ENCODE measurements at places on chromosomes 16 and 17.

DNA sequence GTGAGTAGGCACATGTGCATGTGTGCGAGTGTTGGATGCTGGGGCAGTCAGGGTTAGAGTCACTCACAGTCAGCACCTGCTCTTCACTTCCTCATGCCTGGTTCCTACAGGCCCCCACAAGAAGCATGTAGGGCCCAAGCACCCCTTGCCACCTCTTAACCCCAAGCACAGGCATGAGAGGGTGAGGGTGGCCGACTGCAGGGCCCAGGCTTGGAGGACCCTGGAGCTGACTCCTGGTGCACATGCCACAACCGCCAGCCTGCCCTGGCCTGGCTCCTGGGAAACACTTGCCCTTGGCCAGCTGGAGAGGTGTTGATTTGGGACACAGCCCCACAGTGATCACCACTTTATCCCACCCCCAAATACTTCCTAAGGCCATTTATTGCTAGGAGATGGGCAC lies 16.9 kb upstream of the CDRT15L2 start:
- DNase-seq, result no peak

- DNase-seq, result no peak
Measured at GRCh38 chr17:27327871-27328270, 34.0 kb downstream of the WSB1 start.

GRCh38 chr17:13003454-13003851 lies 14.4 kb downstream of the ELAC2 start:
- no peak for DNase-seq

DNA sequence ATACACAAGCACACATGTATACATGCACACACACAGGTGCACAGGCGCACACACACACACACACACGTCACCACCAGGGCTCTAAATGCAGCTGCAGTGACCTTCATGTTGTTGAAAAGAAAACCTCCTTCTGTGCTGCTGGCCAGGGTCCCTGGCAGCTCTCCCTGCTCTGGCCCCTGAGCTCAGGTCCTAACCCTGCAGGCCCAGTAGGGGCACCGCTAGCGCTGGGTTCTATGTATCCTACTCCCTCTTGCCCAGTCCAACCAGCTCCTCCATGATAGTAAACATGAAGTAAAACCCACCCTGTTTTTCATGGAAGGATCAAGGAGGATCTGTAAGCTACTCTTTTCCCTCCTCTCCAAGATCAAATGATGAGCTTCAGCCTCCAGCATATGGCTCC lies 172.8 kb downstream of the RBFOX3 start:
- DNase-seq, result no peak

DNA sequence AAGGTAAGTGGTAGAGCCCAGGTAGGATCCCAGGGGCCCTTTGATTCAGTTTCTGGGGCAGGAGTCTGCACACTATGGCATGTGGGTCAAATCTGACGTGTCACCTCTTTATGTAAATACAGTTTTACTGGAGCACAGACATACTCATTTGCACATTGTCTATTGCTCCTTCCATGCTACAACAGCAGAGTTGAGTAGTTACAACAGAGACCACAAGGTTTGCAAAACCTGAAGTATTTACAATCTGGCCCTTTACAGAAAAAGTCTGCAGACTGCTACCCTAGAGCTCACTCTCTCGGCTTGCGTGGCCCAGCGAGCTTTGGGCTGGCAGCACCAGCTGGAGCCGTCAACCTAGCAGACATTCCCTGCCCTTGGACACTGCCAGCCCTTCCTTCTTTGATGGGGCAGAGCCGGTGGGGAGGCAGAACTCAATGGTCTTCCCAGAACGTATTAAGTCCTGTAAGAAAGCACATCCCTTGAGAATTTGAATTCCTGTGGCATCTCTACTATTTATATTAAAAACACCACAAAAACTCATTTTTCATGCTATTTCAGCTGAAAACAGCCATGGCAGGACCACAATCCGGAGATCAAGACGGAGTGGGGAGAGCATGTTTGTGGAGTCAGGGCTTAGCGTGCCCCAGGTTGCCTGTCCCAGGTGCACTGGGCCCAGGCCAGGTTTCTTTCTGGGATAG lies 133.1 kb upstream of the NUDT7 start:
- no peak for DNase-seq

DNA sequence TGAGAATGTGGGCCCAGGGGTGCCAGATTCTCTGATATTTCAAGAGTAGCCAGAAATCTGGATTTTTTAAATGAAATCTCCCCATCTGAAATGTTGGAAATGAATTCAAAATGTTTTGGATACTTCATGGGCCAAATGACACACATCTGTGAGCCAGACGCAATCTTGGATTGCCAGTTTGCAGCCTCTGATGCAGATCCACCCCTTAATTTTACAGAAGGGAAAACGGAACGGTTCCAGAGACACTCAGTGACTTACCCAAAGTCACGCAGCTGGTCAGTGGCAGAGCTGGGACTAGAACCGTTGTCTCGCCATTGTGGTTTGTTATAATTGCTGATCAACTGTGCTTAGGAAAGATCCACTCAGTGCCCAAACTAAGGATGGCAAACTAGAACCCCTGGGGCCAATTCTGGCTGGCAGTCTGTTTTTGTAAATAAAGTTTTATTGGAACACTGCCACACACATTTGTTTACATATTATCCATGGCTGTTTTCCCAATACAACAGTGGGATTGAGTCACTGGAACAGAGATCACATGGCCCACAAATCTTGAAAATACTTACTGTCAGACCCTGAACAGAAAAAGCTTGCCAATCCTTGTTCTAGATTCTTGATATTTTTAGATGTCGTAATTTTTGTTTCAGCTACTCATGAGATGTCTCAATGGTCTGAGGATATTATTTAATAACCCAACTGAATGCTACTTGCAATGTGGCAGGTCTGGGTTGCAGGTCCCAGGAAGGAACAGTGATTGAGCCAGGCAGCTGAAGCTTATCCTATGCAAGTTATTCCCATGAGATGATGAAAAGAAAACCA lies 143.8 kb downstream of the AXIN2 start:
- DNase-seq, result no peak

- no peak for DNase-seq
Measured at GRCh38 chr16:4314532-4315185, 1.2 kb upstream of the GLIS2 start.

DNA sequence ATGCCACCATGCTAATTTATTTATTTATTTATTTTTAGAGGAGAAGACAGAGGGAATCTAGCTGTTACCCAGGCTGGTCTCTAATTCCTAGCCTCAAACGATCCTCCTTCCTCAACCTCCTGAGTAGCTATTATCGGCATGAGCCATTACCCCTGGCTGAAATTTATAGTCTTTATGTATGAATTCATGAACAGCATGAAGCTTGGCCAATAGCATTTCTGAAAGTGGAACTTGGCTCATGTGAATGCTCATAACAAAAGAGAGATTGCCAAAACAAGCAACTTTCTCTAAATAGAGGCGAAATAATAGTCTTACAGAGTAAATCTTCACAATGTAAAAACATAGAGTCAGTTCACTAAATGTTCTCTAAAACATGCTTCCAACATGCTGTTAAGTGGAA lies 30.1 kb upstream of the SMURF2 start:
- no peak for DNase-seq

GRCh38 chr16:22174642-22175041 lies 12.3 kb downstream of the SDR42E2 start:
- DNase-seq, result no peak

GRCh38 chr17:16026895-16027294 lies 27.3 kb downstream of the TTC19 start:
- DNase-seq, result no peak

GRCh38 chr17:67993153-67993997 lies 2.9 kb downstream of the C17orf58 start:
- peak; percentile 90 for DNase-seq

- no peak for DNase-seq
Measured at GRCh38 chr16:81620796-81621195, 158.3 kb upstream of the PLCG2 start.

- no peak for DNase-seq
Measured at GRCh38 chr17:64110379-64111152, 19.4 kb downstream of the ERN1 start.

DNA sequence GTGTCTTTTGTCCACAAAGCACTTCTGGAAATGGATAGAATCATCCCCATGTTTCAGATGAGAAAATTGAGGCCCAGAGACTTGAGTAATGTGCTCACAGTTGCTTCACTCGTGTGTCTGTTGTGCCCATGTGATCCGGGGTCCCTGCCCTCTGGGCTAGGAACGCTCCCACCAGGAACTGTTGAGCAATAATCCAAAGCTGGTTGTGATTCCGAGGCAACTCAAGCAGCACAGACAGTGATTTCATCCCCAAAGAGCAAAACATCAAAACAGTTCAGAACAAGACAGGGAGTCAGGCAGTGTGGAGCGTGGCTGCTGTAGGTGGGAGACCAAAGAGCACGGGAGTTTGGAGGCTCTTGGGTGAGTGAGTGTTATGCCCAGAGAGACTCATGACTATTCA lies 205.0 kb upstream of the ASIC2 start:
- DNase-seq, result no peak

GRCh38 chr17:51124640-51125503 lies 4.2 kb upstream of the SPAG9 start:
- no peak for DNase-seq

DNA sequence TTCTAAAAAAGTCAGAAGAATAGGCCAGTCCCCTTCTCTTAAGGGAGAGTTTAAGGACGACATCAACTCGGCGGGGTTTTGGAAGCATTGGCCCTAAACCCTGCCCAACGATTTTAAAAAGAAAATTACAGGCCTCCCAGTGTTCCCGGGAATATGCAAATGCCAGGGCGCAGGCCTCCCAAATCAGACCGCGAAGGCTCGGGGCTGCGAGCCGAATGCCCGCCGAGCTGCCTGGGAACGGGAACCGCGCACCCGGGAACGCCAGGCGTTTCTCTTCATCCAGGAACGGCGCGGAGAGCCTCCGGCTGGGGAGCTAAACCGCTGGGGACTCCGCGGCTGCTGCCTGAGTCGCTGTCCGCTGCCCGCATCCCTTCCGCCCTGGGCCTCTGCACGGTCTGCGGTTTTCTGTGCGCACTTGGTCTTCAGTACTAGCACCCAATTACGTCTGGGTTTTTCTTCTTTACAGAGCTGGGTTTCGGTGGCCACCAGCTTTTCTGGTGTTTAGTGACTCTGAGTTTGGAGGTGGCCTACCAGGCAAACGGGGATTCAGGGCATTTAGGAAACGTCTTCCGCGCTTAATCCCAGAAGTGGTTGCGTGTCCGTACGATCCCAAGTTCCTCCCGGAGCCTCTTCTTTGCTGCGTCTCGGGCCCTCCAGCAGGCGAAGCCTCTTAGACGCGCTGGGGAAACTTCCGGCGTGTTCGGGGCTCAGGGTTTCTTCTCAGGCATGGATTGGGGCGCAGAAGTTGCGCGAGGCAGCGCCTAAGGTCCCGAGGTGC lies 5.7 kb downstream of the IRX5 start:
- DNase-seq, result peak; percentile 70

GRCh38 chr16:228151-228851 lies 948 bp downstream of the LUC7L start:
- no peak for DNase-seq

DNA sequence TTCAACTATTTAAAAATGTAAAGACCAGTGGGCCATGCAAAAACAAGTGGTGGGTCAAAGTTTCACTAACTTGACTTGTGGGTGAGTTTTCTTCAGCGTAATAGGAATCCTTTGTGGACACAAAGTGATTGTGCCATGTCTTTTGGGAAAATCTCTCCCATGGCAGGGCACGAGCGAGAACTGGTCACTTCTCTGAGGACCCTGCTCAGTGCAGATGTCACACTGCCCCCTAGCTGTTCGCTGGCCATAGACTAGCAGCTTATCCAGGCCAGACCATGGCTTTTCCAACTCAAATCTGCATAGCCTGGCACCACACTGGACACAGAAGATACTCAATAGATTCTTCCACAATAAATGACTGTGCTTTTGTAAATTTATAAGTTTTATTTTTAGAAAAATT lies 306.0 kb upstream of the CCL2 start:
- DNase-seq, result no peak

DNA sequence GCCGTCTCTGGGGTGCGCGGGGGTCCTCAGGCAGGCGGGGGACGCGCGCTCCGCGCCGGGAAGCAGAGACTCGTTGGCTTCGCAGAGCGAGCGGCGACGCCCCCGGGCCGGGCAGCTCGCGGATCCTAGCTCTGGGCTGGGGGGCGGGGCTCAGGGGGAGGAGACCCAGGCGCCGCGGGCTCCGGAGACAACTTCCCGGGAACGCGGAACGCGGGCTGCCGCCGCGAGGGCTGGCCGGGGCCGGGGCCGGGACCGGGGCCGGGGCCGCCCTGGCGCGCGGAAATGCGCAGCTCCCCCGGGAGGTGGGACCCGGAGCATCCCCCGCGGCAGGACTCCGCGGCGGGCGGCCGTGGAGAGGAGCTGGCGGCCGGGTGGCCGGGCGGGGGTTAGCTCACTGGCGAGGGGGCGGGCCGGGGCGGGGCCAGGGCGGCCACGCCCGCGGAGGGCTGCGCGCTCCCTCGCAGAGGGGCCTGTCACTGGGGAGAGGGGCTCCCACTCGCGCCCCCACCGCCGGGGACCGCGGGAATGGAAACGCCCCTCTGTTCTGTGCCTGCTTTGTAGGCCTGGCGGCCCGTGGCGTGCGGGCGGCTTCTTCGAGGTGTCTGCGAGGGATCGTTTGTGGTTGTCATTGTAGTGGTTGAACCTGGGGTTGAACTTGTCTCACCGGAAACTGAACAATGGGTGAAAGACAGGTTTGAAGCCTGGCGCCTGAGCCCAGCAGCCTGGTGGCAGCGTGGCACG lies at the start of gene GAS7:
Gene GAS7 (minus strand): TSS at position 98 of the 741 bp plus-strand sequence.
- peak; percentile 87 for DNase-seq

DNA sequence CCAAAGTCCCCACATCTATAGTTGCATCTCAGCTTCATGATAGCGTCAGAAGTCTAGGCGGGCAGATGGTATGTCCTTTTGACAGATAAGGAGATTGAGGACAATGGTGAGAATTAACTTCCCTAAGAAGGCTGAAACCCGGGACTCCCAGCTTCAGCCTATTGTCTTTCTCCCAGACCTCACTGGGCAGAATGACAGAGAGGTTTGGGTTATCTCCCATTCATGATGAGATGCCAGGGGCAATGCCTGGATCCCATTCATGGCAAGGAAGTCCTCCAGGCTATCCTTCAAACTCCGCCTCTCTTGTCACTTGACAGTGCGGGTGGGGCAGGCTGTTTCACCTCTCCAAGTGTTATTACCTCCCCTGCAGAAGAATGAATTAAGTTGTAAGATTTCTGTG lies 100.3 kb downstream of the IRX5 start:
- no peak for DNase-seq

GRCh38 chr16:79500286-79500685 lies 100.3 kb downstream of the MAF start:
- peak; percentile 26 for DNase-seq

DNA sequence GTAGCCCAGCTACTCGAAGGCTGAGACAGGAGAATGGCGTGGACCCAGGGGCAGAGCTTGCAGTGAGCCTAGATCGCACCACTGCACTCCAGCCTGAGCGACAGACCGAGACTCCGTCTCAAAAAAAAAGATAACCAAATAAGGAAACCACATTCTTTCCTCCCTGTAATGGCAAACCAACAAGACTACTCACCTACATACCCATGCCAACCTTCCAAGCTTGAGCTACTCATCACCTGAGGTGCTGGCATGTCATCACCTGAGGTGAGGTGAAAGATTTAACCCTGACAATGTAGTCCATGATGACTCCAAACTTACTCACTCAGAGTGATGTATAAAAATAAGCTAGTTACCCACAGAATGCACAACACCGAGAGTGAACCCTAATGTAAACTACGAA lies 85.2 kb downstream of the SMG6 start:
- no peak for DNase-seq

All from right forelimb (tissue), 1 donor.